ENCODE measurements at places on chromosomes 3 and 15.
A peak's percentile ranks its signal among the peaks of the same experiment; 100 is the strongest.

DNA sequence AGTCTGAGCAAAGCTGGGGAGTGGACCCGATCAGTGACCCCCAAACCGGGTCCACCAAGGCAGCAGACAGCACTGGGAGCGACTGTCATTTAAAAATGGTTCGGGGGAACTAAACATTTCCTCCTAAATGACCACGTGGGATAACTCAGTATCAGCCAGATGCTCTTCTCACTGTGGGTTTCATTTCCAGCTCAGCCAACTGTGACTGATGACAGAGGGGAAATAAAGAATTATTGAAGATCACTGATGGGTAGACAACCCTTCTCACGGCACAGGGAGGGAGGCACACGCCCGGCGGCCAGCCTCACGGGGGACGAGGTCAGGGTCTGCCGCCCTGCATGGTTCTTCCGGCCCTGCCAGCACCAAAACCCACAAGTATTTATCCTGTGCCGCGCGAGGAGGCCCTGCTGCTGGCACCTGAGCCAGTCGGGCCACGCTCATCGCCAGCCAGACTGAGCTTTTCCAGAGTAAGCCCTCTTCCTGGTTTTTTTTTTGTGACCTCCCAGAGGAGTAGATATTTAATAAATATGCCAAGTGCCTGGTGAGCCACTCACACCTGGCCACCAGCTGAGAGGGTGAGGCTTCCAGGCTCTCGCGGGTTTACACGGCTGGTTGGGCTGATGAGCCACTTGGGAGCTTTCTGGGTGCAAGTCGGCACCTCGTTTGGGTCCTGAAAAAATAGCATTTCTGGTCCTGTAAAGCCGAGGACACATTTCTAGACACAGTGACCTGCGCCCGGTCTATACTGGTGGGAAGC is 6.2 kb downstream of the MELTF start:
- peak; percentile 23 for DNase-seq

DNA sequence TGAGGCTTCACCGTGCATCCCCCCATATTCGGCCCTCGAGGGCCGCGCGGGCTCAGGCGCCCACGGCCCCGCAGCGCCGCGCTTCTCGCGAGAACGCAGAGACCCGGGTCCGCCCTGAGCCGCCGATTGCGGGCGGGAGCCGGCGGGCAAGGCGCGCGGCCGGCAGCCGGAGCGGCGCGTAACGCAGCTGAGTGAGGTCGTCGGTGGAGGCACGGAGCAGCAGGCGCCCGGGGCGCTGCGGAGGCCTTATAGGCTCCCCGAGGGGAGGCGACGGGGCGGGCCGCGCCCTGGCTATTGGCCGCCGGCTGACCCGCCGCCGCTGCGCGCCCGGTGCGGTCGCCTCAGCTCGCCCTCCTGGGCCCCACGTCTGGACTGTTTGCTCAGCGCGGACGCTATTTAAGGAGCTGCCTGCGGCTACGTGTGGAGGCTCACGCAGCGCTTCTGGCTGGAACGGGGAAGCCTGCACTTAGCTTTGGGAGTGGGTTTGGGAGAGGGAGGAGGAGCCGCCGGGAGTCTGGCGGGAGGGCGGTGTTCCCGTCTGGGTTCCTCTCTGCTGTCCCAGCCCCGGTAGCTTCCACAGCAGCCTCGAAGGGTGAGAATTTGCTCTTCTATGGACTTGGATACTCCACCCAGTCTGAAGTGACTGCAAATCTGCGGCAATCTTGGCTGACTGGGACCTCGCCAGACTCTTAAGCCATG is at the start of gene PLOD2:
Gene PLOD2 (minus strand): TSS at position 221 of the 699 bp plus-strand sequence. CDS start 195 bp downstream, at position 26.
- peak; percentile 32 for DNase-seq

DNA sequence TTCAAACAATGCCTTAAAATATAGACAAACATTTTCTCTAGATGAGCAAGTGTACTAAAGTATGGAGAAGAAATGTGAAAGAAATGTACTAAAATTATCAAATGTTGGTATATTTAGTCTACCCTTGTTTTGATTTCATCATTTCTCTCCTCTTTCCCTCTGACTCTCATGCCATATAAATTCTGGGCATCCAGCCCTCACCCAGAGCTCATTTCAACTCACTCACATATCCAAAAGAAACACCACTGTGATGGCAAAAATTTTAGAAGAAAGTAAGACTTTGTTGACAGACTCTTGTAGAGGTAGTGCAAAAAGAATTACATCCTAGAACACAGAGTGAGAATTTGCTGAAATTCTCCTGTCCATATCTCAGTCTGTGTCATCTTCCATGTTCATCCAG is 377.8 kb upstream of the SUCLG2 start:
- no peak for DNase-seq

GRCh38 chr15:28014623-28015200 is 84.4 kb downstream of the OCA2 start:
- no peak for DNase-seq

- no peak for DNase-seq
These were observed 154.3 kb upstream of the IGF1R start for GRCh38 chr15:98493966-98494511.

GRCh38 chr15:82950295-82950694 is 2.2 kb downstream of the HOMER2 start:
- no peak for DNase-seq

GRCh38 chr15:59360896-59361295 is 11.8 kb downstream of the MYO1E start:
- DNase-seq = no peak
